ENCODE measurements at places on chromosomes 13 and 19. TPM values are rescaled to one million over a fixed set of nuclear protein-coding genes. Genes with fewer than 3 reads are reported as not detected.

Gene SGCG
- not detected for total RNA-seq

Gene PDE4C
- total RNA-seq, result 0.14 TPM

Gene RASAL3
- total RNA-seq, result 166 TPM

Gene RXFP2
- total RNA-seq, result not detected

DNA sequence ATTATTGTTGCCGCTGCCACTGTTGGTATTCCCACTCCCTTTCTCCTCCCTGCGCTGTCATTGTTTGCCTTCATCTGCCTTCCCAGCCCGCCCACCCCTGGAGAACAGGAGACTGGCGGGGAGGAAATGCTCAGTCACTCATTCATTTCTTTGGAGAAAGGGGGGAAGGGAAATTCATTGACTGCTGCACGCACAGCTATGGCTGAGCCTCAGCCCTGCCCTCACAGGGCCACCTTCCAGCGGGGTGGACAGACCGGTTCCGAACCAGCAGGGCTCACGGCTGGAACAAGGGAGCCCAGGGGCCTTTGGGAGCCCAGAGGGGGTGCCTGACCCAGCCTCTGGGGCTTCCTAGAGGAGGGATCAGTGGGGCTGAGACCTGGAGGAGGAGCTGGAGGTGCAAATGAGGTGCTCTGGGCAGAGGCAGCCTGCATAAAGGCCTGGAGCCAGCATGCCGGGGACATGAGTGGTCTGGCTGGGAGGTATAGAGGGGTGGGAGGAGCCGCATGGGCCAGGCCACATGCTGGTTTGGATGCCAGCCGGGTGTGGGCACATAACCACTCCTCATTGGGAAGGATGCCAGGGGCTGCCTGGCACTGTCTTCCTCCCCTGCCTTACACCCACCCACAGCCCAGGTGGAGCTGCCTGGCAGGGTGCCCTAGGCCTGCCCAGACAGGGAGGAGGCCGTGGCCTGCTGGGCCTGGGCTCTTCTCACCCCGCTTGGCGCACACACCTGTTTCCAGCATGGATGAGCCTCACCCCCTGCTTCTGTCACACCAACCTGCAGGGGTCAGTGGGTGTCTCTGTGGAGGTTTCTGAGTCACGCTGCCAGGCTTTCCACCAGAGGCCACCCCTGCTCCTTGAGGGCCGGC is 26.8 kb downstream of the PPP5C start:
- no peaks in the 10 kb centered on the region for H3K27me3 ChIP-seq
- H3K27ac ChIP-seq, result no peak overlapping the region
- DNase-seq, result peak; percentile 22
- H3K36me3 ChIP-seq, result peaks cover 26% of the 10 kb centered on the region
- H3K4me3 ChIP-seq, result no peak overlapping the region

GRCh38 chr13:46648166-46648607 is 95.2 kb downstream of the LRCH1 start:
- no peak for DNase-seq
- H3K36me3 ChIP-seq, result peaks cover 15% of the 10 kb centered on the region
- peaks cover 26% of the 10 kb centered on the region for H3K4me1 ChIP-seq
- no peak overlapping the region for H3K27ac ChIP-seq
- no peaks in the 10 kb centered on the region for H3K27me3 ChIP-seq

DNA sequence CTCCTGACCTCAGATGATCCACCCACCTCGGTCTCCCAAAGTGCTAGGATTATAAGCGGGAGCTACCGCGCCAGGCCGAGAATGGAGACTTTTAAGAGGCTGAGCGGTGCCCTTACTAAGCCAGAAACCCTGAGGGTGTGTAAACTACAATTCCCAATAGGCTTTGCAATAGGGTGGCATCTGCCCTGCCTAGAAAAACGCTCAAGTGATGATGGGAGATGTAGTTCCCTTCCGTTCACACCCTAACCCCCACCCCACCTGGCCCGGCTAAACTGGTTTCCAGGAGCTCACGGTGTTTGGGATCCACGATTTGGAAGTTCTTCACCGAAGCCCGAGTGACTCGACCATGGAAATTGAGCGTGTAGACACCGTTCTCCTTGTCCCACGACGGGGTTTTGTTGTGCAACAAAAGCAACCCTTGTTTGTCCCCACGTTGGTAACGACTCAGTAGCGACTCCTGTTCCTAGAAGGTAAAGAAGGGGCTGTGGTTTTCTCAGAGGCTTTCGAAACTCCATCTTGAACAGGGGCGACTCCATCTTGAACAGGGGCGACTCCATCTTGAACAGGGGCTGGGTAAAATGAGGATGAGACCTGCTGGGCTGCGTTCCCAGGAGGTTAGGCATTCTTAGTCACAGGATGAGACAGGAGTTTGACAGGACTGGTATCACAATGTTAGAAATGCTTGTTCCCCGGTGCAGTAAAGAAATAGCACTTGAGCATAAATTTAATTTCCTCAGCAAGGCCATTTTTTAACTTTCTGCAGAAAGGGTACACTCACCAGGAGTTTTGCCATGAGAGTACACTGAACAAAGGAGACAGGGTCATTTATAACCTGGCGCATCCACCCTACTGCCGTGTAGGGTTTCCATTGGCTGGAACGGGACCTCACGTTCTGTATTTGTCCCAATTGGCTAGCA is 9.8 kb downstream of the PPP1R15A start:
- no peak for DNase-seq
- H3K36me3 ChIP-seq, result peaks cover 17% of the 10 kb centered on the region
- no peak overlapping the region for H3K4me3 ChIP-seq
- H3K27ac ChIP-seq, result no peak overlapping the region

DNA sequence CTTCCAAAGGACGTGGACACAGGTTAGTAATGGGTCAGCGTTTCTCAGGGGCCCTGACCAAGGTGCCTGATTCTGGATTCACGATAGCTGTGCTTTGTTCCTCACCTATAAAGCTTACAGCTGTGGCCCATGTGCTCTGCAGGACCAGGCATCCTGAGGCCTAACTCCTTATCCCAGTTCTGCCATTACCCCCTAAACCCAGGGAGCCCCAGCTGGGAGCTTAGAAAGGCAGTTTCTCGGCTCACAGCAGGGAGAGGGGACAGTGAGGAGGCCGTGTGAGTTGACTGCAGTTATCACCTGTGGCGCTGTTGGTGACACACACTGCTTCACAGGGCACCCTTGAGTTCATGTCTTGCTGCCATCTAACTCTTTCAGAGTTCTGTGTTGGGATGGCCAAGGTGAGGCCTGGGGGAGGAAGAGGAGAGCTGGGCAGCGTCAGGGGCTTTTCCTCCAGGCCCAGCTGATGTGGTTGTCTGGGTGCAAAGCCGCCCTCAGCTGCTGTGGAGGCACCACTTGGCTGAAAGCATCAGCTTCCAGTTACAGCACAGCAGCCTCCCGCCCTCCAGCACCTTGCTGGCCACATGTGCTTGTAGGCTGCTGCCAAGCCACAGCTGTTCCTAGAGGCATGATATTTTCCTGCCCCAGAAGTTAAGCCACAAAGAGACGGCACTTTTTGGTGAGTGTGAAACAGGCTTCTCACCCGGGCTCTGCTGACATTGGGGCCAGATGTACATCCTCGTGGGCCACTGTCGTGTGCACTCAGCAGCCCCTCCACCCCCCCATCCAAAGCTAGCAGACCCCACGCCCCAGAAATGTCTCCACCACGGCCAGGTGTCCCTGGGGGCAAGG is 99.6 kb upstream of the MCF2L start:
- peaks cover 43% of the 10 kb centered on the region for H3K36me3 ChIP-seq
- peaks cover 16% of the 10 kb centered on the region for H3K4me1 ChIP-seq
- H3K4me3 ChIP-seq, result no peak overlapping the region
- H3K27me3 ChIP-seq, result no peaks in the 10 kb centered on the region
- H3K27ac ChIP-seq, result no peak overlapping the region
- no peak for DNase-seq

GRCh38 chr13:63840551-63841421 is 2425.1 kb upstream of the PCDH20 start:
- no peaks in the 10 kb centered on the region for H3K36me3 ChIP-seq
- no peak overlapping the region for H3K27ac ChIP-seq
- no peaks in the 10 kb centered on the region for H3K27me3 ChIP-seq
- no peak overlapping the region for H3K4me3 ChIP-seq
- H3K4me1 ChIP-seq, result no peaks in the 10 kb centered on the region
- DNase-seq, result no peak

- no peaks in the 10 kb centered on the region for H3K36me3 ChIP-seq
- H3K4me1 ChIP-seq, result no peaks in the 10 kb centered on the region
- H3K27ac ChIP-seq, result no peak overlapping the region
- H3K4me3 ChIP-seq, result no peak overlapping the region
- DNase-seq, result no peak
These were observed 248.3 kb downstream of the TSHZ3 start for GRCh38 chr19:31100981-31101380.
